ENCODE measurements at places on chromosomes 7 and 10.
A peak's percentile ranks its signal among the peaks of the same experiment; 100 is the strongest.

DNA sequence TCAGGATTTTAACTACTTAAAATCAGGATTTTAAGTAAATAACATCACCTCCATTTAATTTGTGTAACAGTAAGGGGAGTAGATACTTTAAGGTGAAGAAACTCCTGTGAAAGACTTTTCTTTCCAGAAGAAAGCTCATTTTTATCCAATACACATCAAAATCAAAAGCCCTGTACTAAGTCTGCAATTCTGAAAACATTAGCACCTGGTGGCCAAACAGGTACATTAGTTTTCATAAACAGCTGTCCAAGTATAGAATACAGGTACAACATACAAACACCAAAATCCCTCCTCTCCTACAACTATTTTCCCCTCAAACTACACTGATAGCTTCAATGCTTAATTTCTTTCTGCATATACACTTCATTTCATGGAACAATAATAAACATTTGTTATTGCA lies 22.9 kb downstream of the FAM3C start:
- DNase-seq: no peak

DNA sequence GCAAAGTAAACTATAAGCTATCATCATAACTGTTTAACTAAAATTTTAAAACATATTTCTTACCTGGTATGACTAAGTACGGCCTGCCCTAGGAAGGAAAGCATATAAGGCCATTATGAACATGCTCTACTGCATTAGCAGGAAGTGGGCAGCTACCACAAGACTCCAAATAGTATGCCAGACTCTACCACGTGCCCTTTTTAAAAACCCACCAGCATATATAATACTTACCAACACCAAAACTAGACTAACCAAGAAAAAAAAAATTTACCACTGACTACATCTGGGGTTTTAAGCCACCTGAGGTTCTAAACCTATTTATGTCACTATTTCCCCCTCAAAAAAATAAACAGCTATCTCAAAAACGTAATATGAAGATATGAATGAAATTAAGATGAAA lies 30.1 kb downstream of the NUDCD3 start:
- peak; percentile 8 for DNase-seq

DNA sequence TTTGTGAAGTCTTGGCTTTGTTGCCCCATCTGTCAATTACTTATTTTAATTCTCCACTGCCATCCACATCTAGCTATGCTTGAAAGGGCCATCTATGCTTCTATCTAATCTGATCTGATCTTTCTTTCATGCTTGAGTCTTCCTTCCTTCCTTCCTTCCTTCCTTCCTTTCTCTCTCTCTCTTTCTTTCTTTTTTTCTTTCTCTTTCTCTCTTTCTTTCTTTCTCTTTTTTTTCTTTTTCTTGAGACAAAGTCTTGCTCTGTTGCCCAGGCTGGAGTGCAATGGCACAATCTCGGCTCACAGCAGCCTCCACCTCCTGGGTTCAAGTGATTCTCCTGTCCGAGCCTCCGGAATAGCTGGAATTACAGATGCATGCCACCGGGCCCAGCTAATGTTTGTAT lies 11.3 kb downstream of the TFR2 start:
- no peak for DNase-seq

DNA sequence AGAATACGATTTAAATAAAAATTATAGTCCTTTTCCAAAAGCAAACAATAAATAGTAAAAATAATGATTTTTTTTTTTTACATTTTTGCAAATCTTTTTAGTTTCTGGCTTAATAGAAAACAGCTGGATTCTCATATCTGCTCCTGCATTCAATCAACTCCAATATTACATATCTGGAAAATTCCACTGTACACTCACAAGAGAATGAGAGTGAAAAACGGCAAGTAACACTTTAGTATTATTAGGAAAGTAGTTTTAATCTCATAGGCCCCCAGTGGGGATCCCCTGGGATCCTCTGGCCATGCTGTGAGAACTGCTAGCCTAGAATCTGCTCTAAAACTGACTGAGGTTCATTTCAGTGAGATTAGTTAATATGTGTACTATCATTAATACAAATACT lies 128.6 kb upstream of the LRRN3 start:
- no peak for DNase-seq

- no peak for DNase-seq
Measured at GRCh38 chr7:14095233-14095950, 105.9 kb upstream of the ETV1 start.
